Brain (organoid and tissue), 16 donors: ENCODE measurements at places on chromosomes 6 and 20.

DNA sequence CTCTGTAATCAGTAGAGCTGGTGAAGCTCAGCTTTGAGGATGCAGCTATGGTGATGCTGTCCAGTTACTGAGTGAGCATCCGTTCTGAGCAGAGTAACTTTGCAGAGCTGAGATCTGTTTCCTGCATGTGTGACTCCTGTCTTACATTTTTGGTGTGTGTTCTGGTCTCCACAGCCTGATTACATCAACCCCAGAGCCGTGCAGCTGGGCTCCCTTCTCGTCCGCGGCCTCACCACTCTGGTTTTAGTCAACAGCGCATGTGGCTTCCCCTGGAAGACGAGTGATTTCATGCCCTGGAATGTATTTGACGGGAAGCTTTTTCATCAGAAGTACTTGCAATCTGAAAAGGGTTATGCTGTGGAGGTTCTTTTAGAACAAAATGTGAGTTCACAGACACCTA is 81.6 kb downstream of the FAM120B start:
- no peak for DNase-seq

GRCh38 chr20:62080249-62080990 is 14.7 kb upstream of the TAF4 start:
- DNase-seq, result no peak

- DNase-seq, result peak; percentile 69
Observed at GRCh38 chr20:884983-885952, 30.9 kb downstream of the ANGPT4 start.

GRCh38 chr6:29813809-29814208 is 13.8 kb upstream of the HLA-G start:
- DNase-seq, result no peak

- no peak for DNase-seq
Observed at GRCh38 chr6:166075186-166075585, 92.5 kb downstream of the TBXT start.

GRCh38 chr6:39420300-39421265 is 98.1 kb upstream of the KCNK16 start:
- DNase-seq, result no peak

DNA sequence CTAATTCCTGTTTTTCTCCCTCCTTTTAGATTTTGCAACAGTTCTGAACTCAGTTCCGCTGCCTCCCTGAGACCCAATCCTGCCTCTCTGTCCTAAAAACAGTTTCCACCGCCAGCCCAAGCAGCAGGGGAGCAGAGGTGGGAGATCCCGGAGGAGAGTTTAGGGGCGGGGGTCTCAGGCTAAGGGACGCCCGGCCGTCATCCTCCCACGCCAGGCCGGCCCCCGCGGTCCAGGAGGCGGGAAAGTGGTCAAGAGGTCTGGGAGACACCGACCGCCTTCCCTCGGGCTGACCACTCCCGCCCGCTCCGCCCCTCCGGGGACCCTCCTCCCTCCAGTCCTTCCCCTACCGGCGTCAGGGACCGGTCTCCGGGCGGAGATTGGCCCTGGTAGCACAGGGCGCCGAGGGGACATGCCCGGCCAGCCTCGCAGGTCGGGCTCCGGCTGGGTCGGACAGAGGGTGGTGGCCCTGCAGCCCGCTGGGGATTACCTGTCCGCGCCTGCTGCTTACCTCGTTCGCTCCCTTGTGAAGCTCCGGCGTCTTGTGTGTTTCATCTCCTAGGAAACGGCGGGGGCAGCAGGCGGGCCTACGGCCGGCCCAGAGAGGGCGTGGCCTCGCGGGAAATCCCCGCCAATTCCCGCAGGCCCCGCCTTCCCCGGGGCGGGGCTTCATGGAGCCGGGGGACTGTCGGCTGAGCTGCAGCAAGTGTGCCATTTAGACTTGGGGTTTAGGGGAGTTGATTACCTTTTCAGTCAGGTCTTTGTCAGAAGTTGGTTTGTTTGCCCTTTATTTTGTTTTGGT is at the start of gene MAK:
TSS of gene MAK (minus strand) at position 545 of the 799 bp plus-strand sequence. CDS start 7,891 bp downstream, outside the sequence.
- DNase-seq, result peak; percentile 94
